ENCODE measurements at places on chromosomes 11 and 22.

- no peak for DNase-seq
Measured at GRCh38 chr22:26555478-26555877, 34.5 kb downstream of the TPST2 start.

GRCh38 chr11:61764606-61765260 lies 12.3 kb downstream of the MYRF start:
- DNase-seq = no peak

- no peak for DNase-seq
Measured at GRCh38 chr22:50612528-50613221, 12.1 kb downstream of the MAPK8IP2 start.

GRCh38 chr11:115745066-115745465 lies 240.9 kb upstream of the CADM1 start:
- no peak for DNase-seq

DNA sequence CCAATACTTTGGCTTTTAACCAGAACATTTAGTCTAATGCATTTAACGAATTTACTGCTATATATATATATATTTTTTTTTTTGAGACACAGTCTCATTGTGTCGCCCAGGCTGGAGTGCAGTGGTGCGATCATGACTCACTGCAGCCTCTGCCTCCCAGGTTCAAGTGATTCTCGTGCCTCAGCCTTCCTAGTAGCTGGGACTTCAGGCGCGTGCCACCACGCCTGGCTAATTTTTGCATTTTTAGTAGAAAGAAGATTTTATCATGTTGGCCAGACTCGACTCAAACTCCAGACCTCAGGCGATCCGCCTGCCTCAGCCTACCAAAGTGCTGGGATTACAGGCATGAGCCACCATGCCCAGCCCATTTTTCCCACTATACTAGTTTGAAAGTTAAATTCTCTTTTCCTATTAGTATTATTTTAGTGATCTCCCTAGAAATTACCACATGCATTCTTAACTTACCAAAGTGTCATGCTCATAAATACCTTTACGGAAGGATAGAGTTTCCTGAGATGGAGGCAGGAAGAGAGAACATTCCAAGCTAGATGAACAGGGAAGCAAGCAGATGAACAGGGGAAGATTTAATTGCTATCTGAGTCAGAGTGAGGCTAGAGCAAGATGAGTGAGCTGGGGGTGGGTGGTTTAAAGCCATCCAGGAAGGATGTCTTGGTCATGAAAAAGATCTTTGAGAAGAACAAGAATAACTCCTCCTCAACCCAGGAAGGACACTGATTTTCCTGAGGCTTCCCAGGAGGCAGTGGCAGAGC lies 4.4 kb upstream of the PGAP2 start:
- no peak for DNase-seq

DNA sequence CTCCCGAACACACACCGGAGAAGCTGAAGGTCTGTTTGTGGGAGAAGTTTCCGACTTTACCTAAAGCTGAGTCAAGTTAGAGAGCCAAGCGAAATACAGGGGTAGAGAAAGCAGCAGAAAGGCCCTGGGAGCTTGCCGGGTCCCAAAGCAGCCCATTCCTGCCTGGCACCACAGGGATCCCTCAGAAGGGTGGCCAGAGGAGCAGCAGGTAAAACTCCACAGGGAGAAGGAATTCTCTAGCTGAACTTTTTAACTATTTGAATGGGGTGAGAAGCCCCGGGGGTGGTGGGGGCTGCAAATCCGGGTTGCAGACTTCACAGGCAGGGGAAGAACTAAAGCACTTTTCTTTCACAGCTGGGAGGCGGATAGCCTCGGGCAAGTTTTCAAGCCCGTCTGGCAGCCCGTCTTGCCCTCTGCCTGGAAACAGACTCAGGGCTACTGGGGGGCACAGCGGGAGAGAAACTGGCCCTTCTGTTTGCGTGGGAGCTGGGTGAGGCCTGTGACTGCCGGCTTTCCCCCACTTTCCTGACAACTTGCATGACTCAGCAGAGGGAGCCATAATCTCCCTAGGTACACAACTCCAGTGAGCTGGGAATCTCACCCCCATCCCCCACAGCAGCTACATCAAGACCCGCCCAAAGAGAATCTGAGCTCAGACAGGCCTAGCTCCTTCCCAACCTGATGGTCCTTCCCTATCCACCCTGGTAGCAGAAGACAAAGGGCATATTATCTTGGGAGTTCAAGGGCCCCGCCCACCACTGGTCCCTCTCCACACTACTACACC lies 311.0 kb downstream of the SBF2 start:
- no peak for DNase-seq

- DNase-seq = no peak
Measured at GRCh38 chr22:28027453-28028448, 108.7 kb upstream of the PITPNB start.

GRCh38 chr11:42003801-42004200 lies 544.3 kb upstream of the LRRC4C start:
- no peak for DNase-seq

- no peak for DNase-seq
Measured at GRCh38 chr11:76763573-76764346, 19.4 kb upstream of the TSKU start.

DNA sequence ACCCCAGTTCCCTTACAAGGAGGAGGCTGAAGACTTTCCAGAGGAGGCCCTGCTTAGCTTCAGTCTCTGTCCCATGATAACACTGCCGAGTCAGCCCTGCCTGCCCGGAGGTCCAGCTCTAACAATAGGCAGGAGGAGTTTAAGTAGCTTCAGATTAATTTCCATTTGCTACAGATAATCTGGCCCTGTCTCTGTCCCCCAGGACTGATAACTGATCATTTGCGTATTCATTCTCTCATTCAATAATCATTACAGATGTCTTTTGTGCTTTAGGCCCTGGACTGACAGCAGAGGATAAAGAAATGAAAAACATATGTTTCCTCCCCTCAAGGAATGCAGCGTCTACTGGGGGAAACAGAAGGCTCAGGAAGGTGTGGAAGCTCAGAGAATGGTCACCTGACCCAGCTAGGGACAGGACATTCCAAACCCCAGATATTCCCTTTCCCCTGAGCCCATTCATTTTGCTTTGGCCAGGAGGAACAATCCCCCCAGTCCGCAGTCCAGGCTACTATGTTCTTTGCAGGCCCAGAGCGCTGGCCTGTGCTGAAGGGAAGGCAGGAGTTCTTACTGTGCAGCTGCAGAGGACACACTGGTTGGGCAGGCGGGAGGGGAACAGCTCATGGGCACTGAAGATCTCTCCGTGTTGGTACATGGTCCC lies 20.8 kb downstream of the CHRDL2 start:
- no peak for DNase-seq

- no peak for DNase-seq
Measured at GRCh38 chr11:111833524-111833923, 37.9 kb downstream of the ALG9 start.

GRCh38 chr11:68038718-68039525 lies at the start of gene TCIRG1:
TSS of gene TCIRG1 (plus strand) at chr11:68039025. CDS start at chr11:68041272, 2,247 bp downstream.
- peak; percentile 69 for DNase-seq
